Left lobe of liver (tissue), 2 donors: ENCODE measurements at places on chromosomes 16 and 17. TPM values are rescaled to one million over a fixed set of nuclear protein-coding genes. Genes with fewer than 3 reads are reported as not detected.

DNA sequence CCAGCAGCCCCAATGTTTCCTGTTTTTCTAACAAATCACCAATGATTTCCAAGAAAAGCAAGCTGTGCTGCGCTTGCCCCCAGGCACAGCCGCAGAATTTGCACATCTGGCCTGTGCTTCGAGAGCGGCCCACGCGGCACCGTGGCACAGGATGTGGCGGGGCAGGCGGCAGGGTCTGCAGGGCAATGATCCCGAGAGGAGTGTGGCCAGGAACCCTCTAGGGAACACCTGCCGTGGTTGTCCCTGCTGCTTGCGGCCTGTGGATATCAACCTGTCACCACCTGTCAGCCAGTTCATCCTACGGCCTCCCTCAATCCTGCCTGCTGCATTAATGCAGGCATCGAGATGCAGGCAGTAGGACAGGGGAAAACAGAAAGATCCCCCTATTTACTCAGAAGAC, 24.0 kb downstream of the PIK3R5 start:
- DNase-seq = no peak

TP53TG3B gene
- total RNA-seq = not detected

DNA sequence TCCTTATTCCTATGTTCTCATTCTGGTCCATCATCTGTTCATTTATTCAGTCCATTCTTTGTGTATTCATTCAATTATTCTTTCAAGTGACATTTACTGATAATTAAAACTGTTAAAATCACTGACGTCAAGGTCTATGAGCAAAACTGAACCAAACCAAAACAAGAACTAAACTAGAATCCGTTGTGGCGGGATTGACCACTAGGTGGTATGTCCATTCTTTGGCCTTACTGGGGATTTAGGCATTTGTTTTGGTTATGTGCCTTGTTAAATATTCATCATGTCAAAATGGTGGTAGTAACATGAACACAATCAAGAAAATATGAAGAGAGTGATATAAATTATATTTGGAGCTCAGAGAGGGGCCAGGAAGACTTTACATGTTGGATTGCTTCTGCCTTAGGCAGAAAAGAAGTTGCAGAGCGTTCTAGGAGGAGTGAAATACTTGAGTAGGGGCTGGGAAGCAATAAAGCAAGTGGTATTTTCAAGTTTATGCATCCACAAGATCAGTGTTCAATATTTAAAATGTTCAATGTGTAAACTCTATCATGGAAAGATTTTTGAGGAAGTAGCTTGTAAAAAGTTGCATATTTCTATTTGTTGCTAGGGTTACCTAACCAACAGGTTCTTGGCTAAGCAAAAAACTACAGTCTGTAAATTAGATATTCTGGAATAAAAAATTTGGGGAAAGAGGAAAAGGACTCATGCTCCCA, 129.0 kb downstream of the CDH13 start:
- DNase-seq = no peak

DNA sequence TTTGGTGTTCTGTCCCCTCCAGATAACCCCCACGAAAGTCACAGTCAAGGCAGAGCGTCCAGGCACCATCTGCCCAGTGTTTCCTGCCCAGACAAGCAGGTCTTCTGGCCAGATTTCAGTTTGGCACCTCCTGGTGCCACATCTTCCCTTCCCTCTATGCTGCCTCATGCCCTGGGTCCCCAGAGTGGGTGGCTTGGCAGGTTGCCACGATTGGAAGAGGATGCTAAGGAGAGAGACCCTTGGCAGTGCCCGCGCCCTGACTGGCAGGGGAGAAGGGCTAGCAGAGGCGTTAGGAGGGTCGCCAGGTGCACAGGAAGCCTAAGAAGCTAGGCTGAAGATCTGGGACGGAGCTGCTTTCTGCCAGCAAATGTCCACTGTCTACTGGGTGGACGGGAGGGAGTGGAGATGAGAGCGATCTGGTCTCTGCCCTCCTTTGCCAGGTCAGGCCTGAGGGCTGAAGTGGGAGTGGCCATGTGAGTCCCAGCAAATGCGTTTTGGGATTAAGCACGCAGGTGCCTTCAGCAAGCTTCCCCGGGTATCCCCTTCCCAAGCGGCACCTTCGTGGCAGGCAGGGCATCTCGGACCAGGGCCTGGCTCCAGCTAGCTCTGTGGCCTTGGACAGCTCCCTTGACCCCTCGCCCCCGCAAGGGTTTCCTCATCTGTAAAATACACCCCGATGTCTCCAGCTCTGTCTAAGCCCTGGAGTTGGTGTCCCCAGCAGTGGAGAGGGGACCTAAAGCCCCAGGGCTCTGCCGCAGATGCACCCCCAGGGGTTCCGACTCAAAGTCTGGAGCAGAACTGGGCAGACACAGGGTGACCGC, 13.4 kb upstream of the CD300A start:
- DNase-seq = peak; percentile 88

- no peak for DNase-seq
Measured at GRCh38 chr17:76354747-76355310, 1.1 kb upstream of the PRPSAP1 start.

GRCh38 chr17:7882068-7882467, 6.5 kb upstream of the CHD3 start:
- no peak for DNase-seq

DNA sequence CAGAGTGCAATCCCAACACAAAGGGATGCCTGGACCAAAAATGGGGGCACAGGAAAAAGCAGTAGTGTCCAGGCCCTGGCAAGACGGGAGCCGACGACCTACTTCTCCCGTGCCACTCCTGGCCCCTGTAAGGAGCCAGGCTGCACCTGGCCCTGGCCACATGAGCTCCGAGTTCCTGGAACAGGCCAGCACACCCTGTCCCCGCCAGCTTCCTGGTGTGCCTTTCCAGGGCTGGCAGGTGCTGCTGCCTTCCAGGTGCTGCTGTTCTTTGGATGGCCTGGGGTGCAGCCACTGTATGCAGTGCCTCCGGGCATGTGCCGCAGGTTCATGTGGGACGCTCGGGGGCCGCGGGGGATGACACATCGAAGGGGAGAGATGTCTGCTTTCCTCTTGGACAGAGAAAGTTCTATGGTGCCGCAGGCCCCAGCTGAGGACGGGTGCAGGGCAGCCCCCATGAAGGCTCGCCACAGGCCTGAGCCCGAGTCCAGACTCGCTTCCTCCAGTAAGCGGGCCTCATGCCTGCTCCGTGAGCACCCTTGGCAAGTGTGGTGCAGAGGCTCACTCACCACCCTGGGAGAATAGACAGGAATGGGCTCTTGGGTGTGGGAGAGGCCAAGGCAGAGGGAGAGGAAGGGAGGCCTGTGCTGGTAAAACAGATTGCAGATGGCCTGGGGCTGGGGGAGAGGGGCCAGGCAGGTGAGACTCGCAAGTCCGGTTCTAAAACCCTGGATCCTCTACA, 54.7 kb upstream of the FASN start:
- peak; percentile 88 for DNase-seq

GRCh38 chr16:14545346-14545884, 84.6 kb downstream of the PARN start:
- DNase-seq = peak; percentile 77

GRCh38 chr17:36198831-36199465, 2.4 kb upstream of the CCL3L1 start:
- DNase-seq = no peak

- DNase-seq = no peak
Measured at GRCh38 chr17:50218771-50219315, 17.4 kb upstream of the COL1A1 start.

ATP6V0A1 gene
- total RNA-seq = 42.8 TPM

DNA sequence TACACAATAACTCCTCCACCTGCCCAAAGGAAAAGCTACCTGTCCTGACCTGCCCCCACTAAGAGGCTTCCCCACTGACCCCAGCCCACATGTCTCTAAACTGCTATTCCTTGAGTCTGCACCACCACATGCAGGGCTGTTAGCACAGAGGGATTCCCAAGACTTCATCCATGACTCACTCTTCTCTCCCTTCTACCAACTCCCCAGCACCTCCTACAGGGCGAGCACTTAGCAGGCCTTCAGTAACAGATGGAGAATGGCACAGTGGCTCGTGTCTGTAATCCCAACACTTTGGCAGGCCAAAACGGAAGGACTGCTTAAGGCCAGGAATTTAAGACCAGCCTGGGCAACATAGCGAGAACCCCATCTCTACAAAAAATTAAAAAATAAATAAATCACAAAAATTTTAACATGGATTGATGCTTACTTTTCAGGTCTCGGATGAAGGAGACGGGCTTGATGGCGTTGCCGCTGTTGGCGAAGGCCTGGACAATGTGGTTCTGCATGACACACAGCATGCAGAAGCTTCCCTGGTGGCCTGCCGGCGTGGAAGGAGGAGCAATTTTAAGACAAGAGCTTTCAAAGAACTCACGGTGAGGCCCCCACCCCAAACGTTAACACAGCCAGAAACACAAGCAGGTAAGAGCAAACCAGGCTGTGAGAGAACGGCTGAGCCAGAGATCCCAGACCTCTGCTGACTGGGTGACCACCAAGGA, 12.0 kb downstream of the USP36 start:
- DNase-seq = no peak

QRICH2 gene
- 2.6 TPM for total RNA-seq

DNA sequence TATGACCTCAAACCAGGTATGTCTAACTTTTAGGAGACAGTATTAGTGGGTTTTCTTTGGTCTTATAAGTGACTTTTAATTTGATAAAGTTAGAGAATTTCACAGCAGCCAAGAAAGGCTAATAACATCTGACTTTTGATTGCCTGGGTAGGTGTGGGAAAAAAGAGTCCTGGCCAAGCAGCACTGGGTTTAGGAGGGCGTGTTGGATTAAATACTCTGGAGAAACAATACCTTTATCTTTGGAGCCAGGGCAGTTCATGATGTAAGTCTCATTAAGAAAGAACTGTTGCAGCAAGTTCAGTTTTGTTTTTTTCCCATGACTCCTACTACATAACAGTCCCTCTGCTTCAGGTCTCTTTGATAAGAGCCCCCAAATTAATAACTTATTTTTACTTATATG, 26.7 kb upstream of the MRC2 start:
- DNase-seq = no peak
